Hepatic stellate cell (primary cell): ENCODE measurements at places on chromosomes 12 and 14.

DNA sequence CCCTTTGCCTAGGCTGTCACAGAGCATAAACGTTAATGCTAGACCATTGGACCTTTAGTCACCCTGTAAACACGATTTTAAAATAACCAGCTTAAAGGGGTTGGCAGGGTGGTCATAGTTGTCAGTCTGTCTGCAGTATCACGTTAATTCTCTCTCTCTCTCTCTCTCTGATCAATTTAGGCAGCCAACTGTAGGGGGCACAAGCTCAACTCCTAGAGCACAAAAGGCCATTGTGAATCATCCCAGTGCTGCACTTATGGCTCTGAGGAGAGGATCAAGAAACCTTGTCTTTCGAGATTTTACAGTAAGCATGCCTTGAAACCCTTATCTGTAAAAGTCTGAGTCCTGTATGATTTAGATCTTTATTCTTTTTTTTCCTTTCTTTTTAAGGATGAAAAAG is 97.1 kb downstream of the SCAF11 start:
- peak; percentile 12 for DNase-seq

DNA sequence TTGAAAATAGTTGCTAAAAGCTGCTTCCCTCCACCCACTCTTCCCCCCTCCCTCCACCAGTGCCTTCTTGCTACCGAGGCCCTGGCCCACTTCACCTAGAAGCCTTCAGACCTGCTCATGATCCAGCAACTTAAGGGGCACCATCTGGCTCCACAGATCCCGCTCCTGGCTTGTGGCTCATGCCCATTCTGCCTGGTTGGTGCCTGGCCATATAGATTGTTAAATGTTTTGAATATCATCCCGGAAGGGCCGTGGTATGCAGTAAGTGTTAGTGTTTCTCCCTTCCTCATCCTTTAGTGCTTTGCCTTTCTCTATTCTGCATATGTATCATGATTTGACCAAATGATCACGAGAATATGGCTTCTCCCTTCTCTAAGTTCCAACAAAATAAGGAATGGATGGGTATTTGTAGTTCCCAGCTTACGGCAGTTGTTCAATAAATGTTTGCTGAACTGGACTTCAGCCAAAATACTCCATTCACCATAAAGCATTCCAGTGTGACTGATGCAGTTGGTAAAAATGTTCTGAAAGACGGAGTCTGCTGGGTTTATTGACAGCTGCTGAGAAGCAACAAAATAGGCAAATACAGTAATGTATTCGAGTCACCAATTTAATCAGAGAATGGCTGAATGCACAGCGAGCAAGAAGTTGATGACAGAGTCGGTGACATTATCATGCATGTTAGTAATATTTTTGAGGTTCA is 30.7 kb downstream of the GRIP1 start:
- DNase-seq, result no peak

DNA sequence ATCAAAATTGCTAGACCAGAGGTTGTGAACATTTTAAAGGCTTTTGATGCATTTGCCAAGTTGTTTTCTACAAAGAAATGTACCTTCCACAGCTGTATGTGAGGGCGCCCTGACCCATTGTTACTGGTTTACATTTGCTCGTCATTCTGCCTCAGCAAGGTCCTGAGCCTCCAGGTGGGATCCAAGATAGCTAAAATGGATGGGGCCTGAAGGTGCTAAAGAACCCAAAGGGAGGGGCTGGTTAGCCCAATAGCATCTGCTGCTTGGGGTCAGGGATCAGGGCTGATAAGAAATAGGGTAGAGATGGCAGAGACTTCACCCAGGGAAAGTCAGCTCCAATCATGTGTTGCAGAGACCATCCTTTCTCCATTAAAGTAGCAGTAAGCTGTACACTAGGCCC is 43.1 kb downstream of the GALNT16 start:
- DNase-seq, result no peak

DNA sequence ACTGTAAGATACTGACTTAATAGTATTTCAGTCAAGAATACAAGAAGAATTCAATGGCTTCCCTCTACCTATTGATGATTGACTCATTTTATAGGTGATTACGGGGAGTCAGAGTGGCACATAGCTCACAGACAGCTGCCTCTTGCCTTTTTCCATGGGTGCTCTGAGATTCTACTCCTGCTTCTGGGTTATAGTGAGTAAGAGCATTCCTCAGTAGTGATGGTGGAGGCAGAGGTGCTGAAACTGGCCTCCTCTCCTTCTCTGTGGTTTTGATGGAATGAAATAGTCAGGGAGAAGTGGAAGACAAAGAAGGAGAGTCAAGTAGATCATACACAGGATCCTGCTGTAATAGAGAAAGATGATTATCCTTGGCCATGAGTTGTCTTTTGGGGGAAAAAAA is 438.2 kb upstream of the FAR2 start:
- DNase-seq, result peak; percentile 8

GRCh38 chr12:15650399-15651128 is 138.6 kb downstream of the EPS8 start:
- DNase-seq, result no peak

DNA sequence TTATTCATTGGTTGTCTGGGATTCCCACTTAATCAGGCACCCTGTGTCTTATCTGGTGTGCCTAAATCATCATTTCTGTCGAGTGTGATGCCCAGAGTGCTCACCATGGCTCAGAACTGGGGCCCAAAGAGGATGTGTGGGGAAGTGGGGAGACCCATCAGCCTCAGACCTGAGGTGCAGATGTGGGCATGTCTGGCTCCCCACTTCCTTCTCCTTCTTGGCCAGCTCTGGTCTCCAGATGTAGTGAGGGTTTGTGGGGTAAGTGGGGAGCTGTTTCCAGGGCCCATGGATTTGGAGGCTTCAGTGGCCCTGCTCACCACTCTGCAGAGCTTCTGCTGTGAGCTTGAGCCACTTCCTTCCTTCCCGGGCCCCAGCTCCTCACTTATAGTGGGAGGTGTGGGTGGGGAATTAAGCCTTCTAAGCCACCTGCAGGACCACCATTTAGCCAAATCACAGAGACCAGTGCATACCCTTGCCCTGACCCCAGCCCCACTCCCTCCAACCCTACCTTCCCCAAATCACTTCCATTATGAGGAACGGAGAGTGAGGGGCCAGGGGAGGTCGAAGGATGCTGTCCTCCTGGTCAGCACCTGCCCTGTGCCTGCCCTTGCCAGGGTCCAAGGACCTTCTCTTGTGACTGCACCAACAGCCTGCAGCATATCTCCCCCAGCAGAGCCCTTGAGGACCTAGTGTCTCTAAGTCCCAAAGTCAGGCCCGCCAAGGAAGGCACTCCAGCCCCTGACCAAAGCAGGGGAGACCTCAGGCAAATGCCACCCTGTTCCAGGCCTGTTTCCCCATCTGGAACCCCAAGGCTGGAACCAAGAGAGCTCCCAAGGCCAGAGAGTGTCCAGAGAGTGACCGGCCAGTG is 278.2 kb upstream of the RTL1 start:
- no peak for DNase-seq

DNA sequence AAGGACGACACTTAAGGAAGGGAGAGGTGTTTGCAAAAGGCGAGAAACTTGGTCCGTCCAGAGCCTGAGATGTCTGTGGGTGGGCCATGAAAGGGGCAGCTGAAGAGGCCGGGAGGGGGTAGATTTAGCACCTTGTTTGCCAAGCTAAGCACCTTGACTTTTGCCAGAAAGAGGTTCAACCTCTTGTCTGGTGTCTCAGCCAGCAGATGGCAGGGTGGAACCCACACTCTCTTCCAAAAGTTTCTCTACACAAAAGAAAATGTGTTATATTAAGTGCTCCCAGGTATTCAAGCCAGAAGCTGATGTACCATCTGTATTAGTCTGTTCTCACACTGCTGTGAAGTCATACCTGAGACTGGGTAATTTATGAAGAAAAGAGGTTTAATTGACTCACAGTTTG is 69.9 kb downstream of the SUDS3 start:
- no peak for DNase-seq

GRCh38 chr12:101891462-101891971 is 14.1 kb downstream of the DRAM1 start:
- peak; percentile 39 for DNase-seq
